ENCODE measurements at places on chromosomes 5 and 9.

GRCh38 chr9:19732441-19732951, 56.3 kb downstream of the SLC24A2 start:
- no peak for DNase-seq

DNA sequence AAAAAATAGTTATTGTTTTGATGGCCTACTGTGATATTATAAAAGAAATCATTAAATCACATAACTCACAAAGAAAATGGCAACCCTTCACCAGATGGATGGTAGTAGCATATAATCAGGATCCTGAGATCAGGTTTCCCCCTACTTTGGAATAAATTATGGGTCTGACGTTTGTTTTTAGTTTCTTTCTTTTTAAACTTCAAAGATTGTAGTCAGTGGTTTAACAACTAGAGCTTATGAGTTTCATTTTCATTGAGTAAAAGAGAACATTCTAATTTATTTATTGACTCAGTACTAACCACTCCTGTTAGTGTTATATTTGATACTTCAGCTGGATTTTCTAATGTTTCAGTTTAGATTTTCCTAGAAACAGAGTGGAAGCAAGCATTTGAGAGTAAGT, 218.0 kb upstream of the PCSK5 start:
- DNase-seq: no peak

GRCh38 chr9:95817205-95817604, 58.3 kb upstream of the ERCC6L2 start:
- DNase-seq: no peak

- DNase-seq: no peak
Observed at GRCh38 chr9:126119731-126120130, 206.9 kb upstream of the MVB12B start.

DNA sequence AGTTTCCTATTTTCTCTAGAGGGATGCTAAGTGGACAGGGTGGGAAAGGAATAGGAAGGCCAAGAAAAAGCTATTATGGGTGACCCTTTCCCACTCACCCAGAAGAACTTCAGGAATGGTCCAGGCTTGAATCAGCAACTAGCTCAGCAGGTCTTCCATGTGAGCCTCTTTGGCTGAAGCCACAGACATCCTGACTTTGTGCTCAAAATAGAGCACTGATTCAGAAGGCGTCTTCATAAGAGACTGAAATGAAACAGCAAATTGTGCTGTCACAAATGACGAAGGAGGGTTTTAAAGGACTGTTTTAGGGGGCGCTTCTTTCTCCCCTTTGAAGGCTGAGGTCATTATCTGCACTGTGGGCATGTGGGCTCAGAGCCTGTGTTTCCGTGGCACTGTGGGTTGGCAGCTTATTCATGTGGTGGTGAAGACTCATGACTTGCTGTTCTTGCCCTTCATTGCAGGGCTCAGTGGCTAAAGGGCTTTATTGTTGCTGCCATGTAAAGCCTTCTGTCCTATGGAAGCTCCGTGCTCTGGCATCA, 65.8 kb upstream of the NFIL3 start:
- DNase-seq: peak; percentile 61

Data from non-pigmented ciliary epithelial cell (primary cell).